CD14-positive monocyte (primary cell): ENCODE measurements at places on chromosomes 4 and X. TPM values are rescaled to one million over a fixed set of nuclear protein-coding genes. Genes with fewer than 3 reads are reported as not detected.

DNA sequence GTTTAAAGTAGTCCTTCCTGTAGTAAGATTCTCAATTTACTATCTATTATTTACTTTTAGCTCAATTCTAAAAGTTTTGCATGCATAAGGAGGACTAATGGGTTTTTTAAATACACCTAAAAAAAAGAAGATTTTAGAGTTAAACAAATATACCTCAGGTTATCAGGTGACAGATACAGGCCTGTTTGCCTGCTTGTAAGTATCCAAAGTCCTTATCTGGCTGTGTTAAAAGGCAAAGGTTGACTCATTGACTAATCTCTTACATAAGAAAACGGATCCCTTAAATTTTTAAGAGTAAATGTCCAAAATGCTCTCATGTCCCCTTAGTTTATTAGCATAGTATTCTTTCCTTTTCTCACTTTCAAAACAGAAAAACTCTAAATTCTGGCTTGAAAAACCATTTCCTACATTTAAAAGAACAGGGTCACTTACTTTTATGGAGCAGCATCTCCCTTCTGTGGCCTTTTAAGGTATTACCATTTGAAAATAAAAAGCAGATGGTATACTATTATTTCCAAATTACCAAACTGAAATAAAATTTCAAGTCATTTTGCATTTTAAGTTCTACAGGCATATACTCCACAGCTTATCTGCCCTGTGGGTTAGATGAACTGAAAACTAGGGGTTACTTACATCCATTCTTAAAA is 4.5 kb downstream of the CBR4 start:
- DNase-seq, result no peak

DNA sequence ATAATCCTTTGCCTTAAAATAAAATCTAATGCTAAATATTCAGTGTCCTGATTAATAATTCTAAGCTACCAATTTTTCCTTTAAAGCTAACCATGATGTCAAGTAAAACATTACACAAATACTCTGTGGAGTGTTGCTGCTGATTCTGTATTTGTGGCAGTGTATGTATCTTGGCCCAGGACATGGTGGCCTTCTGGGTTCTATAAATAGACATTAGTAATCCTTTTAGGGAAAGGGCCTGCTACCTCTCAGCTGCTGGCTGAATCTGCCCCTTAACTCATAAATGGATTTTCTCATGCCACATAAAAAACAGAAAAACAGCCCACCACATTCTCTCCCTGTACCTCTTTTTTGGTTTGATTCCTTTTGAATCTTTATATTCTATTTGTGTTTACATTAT is 1.2 kb upstream of the XK start:
- no peak for DNase-seq

- no peak for DNase-seq
Measured at GRCh38 chr4:145881989-145882388, 56.6 kb downstream of the ZNF827 start.

DNA sequence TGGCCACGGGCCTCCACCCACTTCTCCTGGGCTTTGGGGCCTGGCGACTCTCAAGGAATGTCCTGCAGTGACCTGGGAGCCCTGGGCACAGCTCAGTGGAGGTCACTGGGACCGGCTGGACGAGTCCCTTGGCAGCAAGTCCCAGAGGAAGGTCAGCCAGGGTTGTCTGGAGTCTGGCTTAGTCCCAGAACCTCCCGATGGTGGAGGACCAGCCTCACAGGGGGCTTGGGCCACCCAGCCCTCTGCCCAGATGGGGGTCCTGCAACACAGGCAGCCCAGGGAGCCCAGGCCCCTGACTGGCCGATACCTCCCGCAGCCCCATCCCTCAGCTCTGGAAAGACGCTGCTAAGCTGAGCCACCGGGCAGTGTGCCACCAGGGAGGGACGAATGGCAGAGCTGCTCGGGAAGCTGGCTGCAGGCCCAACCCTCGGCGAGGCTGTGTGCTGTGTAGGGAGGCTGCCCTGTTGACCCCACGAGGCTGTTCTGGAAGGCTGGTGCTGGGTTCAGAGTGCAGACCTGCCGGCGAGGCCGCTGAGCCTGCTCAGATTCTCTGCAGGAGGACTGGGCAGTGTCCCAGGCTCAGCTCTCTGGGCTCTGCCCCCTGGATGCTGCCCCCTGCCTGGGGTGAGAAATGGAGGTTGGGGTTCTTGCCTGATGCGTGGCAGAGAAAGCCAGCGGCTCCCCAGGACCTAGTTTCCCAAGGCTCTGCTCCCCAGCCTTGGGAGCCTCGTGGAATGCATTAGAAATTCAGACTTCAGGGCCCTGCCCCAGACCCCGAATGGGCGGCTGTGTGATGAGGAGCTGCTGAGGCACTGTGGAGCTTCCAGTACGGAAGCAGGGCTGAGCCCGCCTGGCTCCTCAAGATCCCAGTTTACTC is 61.7 kb downstream of the ADRA2C start:
- no peak for DNase-seq

DNA sequence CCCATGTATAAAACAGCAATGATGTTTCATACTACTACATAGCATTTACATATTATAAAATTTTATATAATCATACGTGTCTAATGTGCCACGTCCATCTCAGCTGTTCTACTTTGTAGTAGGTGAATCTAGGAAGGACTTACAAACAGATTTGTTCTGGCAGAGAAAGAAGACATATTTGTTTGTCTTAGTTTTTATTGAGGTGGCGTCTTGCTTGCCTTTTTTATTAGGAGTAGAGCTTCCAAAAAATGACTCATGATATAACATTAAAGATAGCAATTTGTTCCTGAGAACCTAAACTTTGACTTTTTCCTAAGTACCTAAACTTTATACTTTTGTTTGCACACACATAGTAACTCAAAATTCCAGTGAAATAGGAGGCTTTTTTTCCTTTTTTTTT is 64.6 kb downstream of the CLDN22 start:
- no peak for DNase-seq

GRCh38 chrX:104342065-104342464 is 87.3 kb upstream of the ESX1 start:
- no peak for DNase-seq

GRCh38 chr4:16864199-16864598 is 34.2 kb downstream of the LDB2 start:
- no peak for DNase-seq

- DNase-seq, result no peak
Measured at GRCh38 chr4:42018451-42018850, 28.1 kb downstream of the SLC30A9 start.

DNA sequence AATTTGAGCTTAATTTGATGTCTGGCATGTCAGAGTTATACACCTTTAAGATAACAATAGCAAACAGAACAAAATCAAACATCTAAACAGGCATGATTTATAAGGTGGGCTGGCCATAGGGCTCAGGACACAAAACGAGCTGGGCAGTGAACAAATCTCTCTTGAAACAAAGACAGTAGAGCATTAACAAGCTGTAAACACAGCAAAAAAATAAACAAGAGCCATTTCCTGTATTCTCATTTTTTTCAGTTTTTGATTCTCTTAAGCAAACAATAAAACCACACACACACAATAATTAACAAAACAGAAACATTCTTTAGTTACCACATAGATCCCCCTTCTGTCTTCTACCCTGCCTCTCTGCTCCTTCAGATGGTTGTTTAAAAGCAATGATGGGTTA is 68.3 kb upstream of the TMEM150C start:
- DNase-seq, result no peak

DNA sequence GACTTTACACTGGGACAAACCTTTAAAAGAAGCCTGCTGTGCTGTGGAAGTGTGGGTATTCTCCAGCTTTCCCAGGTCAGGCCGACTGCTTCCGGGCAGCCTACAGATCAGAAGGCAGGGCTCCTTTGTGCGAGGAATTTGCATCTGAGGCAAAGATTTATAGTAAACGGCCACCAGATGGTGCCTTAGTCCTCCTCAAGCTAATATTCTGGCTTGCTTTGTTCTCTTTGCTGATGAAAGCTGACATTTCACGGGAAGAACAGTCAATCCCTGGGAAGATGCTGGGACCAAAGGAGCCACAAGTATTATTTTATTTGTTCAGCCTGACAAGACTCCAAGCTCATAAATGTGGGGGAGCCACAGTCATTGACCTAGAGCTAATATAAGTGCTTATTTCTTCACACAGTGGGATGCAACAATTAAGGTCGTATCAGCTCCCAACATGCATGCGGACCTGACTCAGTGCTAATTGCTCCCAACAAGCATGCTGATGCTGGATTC is 120.7 kb upstream of the TRIM2 start:
- DNase-seq, result peak; percentile 17

DNA sequence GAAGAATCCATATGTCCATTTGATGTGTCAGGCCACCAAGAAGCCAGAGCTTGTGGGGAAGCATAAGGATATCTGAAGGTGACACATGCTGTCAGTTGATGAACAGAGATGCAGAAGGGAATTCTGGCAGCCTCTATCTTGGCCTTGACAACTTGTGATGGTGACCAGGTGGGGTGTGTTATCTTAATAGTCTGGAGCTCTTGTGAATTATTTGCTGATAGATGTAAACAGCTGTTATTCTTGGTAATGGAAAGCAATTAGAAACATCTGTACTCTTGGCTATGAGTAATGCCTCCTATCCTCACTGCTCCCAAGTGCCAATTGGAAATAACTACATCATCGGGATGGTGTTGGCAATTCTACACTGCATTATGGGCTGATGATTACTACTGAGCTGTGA is 51.9 kb downstream of the NAA11 start:
- no peak for DNase-seq

- DNase-seq, result peak; percentile 43
Measured at GRCh38 chr4:169270810-169271691, at the start of gene SH3RF1. TSS of gene SH3RF1 (minus strand) at chr4:169270956. CDS start at chr4:169269212, 1,744 bp downstream.

DNA sequence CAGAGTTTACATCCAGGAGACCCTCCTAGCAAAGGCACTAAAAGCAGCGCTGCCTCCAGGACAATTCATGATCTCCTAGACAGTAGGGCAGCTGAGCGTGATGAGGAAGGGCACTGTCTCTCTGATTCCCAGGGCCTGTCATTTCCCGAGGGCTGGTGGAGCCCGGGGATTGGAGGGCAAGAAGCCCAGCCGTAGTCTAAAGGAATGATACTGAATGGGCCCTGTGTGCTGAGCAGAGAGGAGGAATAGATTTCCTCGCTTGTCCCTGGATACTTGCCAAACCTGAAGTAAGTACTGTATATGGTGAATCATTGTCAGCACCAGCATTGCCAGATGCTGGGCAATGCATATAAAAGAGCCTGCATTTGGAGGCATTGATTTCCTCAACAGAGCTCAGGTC is 88.0 kb upstream of the SLITRK2 start:
- DNase-seq, result no peak

- DNase-seq, result no peak
Measured at GRCh38 chr4:123631786-123632692, 235.4 kb downstream of the SPRY1 start.

GRCh38 chr4:52244848-52245247 is 193.7 kb downstream of the SPATA18 start:
- DNase-seq, result no peak

DNA sequence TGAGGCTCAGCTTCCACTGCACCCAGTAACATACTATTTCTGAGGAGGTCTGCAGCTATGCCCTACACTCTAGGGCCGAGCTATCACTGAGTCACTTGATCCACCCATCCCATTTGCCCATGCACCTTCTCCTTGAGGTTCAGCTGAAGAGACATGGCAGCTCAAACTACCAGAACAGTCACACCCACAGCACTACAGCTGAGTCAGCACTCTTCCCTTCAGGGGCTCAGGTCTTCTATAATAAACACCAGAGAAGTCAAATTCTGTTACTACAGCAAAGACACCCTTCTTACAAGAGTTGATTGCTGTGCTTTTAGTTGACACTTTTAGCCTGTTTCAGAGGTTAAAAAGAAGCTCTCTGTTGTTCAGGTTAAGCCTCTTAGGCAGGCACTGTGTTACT is 1696.4 kb upstream of the ADGRL3 start:
- no peak for DNase-seq

GRCh38 chr4:99024481-99025275 is 29.2 kb downstream of the METAP1 start:
- no peak for DNase-seq

GRCh38 chr4:4405358-4405962 is 18.6 kb downstream of the NSG1 start:
- no peak for DNase-seq

DNA sequence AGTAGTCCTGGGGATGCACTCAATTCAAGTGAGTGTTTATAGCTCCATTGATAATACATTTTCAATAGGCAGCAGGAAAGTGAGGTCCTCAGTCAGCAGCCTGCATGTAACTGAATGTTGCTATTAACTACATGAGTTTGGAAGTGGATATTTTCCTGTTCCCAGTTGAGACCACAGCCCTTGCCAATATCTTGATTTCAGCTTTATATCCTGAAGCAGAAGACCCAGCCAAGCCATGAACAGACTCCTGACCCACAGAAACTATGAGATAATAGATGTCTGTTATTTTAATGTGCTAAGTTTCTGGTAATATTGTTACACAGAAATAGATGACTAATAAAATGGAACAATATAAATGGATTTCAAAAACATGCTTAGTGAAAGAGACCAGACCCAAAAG is 63.7 kb downstream of the VSIG4 start:
- no peak for DNase-seq

DNA sequence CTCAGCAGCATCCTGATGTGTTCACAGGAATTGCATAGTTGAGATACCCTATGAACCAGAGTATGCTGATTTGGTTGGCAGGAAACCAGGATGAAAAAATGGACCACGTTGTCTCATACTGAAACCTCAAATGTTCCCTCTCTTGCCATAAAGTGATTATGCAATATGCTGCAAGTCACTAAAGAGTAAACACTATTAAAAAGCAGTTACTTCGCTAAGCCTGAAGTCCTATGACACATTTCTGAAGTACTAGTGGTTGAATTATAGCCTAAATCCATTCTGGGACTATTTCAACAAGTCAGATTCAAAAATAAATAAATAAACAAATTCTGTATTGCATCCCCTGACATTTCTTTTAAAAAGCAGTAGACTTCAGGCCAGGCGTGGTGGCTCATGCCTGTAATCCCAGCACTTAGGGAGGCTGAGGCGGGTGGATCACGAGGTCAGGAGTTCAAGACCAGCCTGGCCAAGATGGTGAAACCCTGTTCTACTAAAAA is 106.0 kb upstream of the NAP1L5 start:
- DNase-seq, result peak; percentile 76

- no peak for DNase-seq
Measured at GRCh38 chrX:20230406-20230805, 36.3 kb downstream of the RPS6KA3 start.

The GLRA3 gene
- not detected for polyA plus RNA-seq

The F11 gene
- not detected for polyA plus RNA-seq

The SLC49A3 gene
- 29.8 and 40.0 TPM in 2 replicates for polyA plus RNA-seq

The NSUN7 gene
- 0.20 and 0.21 TPM in 2 replicates for polyA plus RNA-seq

The AMBN gene
- not detected for polyA plus RNA-seq

The NOA1 gene
- 12.6 and 15.1 TPM in 2 replicates for polyA plus RNA-seq

The MAGEE2 gene
- not detected in 2 replicates for polyA plus RNA-seq

The TREX2 gene
- polyA plus RNA-seq, result not detected
